ENCODE measurements at places on chromosomes 12 and 14.

GRCh38 chr12:87768501-87769287 is 260.5 kb downstream of the C12orf50 start:
- DNase-seq = no peak

DNA sequence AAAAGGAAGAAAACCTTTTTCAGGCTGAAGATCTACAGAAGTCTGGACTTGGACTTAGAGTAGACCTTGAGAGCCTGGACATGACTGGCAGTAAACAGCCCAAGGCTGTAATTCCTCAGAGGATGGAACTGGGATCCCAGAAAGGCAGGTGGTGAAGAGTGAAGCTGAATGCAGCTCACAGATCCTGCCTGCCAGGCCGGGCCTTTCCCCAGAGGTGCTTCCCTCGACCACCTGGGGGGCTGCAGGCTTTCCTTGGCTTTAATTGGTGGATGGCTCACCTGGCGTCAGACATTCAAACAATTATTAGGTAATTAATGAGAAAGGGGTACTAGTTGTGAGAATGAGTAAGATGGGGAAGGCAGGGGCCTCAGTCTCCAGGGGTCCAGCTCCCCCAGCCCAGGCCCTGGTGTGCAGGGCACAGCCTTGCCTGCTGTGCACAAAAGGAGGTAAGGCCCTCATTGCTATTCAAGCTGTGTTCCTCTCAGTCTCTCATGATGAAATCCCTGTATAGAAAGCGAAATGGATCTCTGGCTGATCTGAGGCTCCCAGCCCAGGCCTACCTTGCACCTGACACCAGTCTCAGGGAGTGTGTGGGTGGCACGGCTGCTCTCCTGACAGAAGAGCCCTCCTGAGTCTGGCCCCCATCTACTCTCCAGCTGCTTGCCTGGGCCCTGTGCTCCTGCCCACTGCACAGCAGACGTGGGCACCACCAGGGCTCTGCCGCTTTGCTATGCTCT is 63.0 kb upstream of the TCL1A start:
- no peak for DNase-seq

- DNase-seq = no peak
These were observed 584 bp downstream of the ACVR1B start for GRCh38 chr12:51951843-51952722.

DNA sequence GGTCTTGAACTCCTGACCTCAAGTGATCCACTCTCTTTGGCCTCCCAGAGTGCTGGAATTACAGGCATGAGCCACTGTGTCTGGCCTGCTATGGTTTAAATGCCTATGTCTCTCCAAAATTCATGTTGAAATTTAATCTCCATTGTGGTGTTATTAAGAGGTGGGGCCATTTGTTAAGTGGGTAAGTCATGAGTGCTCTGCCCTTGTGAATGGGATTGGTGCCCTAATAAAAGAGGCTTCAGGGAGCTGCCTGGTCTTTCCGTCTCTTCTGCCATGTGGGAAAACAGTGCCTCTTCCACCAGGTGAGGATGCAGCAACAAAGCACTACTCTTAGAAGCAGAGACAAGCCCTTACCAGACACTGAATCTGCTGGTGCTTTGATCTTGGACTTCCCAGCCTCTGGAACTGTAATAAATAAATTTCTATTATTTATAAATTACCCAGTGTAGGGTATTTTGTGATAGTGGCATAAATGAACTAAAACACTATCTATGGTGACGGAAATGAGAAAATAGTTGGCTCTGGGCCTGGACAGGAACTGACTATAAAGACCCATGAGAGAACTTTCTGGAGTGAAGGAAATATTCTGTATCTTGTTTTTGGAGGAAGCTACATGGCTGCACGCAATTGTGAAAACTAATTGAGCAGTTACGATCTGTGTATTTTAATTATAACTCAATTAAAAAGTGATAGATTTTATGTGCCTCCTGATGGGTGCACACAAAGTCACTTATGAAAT is 12.1 kb upstream of the ATP23 start:
- DNase-seq = no peak

DNA sequence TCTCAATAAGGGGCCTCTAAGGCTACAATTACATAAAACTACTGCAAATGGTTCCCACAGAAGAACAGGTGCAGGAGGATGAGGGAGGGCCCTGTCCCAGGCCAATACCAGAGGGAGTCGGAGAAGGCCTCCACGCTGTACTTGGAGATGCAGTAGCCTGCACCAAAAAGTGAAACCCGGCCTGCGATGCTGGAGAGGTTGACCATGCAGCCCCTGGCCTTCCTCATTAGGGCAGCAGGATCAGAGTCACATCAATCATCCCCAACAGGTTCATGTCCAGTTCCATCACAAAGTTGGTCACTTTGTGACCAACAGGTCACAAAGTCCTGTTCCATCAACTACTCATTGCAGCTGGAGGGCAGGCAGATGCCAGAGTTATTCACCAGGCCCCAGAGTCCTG is 23.0 kb downstream of the ZBTB39 start:
- DNase-seq = no peak

DNA sequence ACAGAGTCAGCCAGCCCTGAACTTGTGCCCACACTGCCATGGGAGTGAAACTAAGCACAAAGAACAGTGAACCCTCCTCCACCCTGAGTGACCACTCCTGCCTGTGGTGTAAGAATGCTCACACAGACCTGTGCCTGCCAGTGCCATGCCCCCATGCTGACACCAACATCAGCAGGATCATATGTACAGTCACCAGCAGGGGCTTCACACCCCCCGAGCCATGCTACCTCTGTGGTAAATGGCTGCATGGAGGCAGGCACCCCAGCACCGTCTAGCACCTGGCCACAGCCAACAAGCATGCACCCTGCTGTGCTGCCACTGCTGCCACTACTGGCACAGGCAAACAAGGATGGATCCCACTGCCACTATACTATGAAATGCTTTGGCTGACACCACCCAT is 344.4 kb upstream of the CCDC196 start:
- no peak for DNase-seq

DNA sequence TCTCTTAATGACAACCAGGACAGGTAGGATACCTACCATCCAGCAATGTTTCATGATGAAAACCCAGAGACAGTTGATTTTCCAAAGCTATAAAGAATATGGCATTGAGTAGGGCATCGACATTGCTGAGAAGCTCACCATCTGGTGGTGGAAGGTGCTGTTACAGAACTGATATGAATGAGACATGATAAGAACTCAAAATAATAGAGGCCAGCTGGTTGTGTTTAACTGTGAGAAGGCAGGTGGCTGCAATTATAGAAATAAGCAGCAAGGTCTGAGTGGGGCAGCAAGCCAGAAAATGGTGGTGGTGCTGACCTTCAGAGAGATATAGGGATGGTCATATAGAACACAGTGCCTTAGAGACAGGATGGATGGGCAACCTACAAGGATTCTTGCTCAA is 449.7 kb downstream of the BTG1 start:
- DNase-seq = no peak

- no peak for DNase-seq
These were observed 82.6 kb downstream of the VWF start for GRCh38 chr12:6041891-6042290.

DNA sequence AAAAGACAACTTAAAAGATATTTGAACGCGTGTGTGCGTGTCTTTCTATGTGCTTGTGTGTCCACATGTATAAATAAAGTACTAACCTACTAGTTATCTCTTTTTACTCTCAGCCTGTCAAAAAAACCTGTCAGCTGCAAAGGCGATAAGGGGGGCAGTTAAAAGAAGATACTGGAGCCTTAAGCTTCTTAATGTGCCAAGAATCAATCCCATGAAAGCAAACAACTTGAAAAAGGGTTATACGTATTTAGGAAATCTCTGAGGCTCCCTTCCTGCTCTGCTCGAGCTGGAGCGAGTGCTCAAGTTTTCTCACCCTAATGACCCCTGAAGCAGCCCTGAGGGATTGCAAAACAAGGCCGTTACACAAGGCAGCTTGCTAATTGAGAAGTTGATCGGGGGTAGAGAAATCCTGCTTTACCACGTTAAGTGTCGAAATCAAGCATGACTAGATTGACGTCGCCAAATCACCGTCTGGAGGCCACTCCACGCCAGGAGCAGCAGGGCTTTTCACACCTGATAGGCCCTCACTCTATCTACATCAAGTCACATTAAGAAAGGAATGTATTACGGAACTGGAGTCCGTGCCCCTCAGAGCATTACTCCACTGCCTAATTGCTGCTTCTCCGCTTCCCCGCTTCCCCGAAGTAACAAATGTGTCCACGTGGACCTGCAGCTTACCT is 32.4 kb downstream of the LMO3 start:
- DNase-seq = no peak

DNA sequence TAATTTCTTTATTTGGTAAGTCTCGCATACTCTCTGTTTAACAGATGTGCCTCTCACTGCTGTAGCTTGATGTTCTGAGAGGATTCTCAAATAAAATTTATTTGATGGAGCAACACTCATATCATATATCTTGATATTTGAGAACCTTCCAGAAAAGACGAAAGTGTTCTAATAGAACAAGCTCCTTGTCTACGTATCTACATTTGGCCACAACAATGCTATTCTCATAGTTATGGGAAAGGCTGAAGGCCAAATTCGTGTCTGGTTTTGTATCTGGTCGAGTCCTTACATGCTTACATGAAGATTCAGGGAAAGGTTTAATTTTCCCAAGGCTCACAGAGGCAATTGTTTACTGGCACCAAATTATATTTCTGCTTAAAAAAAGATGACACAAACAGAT is 186.7 kb upstream of the SLC38A2 start:
- no peak for DNase-seq

DNA sequence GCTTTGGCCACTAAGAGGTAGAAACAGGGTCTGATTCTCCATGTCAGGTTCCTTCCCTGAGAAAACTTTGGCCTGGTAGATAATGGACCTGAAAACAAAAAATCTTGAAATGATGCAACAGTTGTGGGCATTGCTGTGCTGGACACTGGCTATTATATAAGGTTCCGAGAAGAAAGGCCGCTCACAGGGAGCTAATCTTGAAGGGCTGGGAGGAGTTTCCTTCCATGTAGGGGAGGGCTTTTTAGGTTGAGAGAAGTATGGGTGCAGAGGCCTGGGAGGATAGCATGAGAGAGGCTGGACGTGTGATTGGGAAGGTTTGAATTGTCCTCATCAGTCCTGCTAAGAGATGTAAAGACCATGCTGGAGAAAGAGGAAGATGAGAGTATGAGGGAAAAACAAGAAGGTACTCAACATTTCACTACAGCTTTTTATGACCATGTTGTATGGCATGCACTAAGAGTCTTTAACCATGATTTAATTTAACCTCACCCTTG is 11.6 kb downstream of the LRRK2 start:
- DNase-seq = no peak

All from HTR-8/SVneo (cell line).